ENCODE measurements at places on chromosomes 3 and 15. TPM values are rescaled to one million over a fixed set of nuclear protein-coding genes. Genes with fewer than 3 reads are reported as not detected.

Gene NUP210
- total RNA-seq: 15.4 TPM

Gene CORO2B
- 2.0 TPM for total RNA-seq

Gene UQCRC1
- 294 TPM for total RNA-seq

Gene CAPN3
- total RNA-seq: 49.5 TPM

Gene GOLGA8H
- total RNA-seq: not detected

Gene RETNLB
- not detected for total RNA-seq

Gene MEX3B
- 0.49 TPM for total RNA-seq

Gene GASK1A
- 3.9 TPM for total RNA-seq

Gene CD96
- 0.55 TPM for total RNA-seq

Gene CCDC33
- not detected for total RNA-seq

Gene CDCP1
- 85.6 TPM for total RNA-seq

Gene TTBK2
- total RNA-seq: 10.5 TPM

Gene OGG1
- total RNA-seq: 15.7 TPM

Gene ZBTB11
- total RNA-seq: 30.3 TPM

Gene IL5RA
- not detected for total RNA-seq

Gene SPSB4
- not detected for total RNA-seq

Gene NANOGP8
- 2.1 TPM for total RNA-seq

Gene ZNF860
- 1.2 TPM for total RNA-seq

Gene KNG1
- total RNA-seq: 0.44 TPM

Gene THAP10
- total RNA-seq: 1.2 TPM

Gene TRH
- not detected for total RNA-seq

Gene PML
- total RNA-seq: 59.2 TPM

Gene C3orf70
- 4.4 TPM for total RNA-seq

Gene CCR2
- total RNA-seq: 0.72 TPM

Gene AEN
- total RNA-seq: 24.8 TPM

Gene CFAP20DC
- 2.3 TPM for total RNA-seq

Gene SERINC4
- not detected for total RNA-seq

Gene SIDT1
- total RNA-seq: 11.4 TPM

Gene MNS1
- 0.23 TPM for total RNA-seq

Gene LINGO1
- 6.0 TPM for total RNA-seq

Gene KIF7
- 1.9 TPM for total RNA-seq

Gene MORC1
- total RNA-seq: not detected

Gene CPLX3
- 0.47 TPM for total RNA-seq

Gene WWTR1
- 54.6 TPM for total RNA-seq

Gene SEMA5B
- total RNA-seq: 2.0 TPM

Gene WDR72
- 5.3 TPM for total RNA-seq

Gene GP5
- total RNA-seq: not detected

Gene DNAH1
- total RNA-seq: 6.8 TPM

Gene GOLGA8R
- total RNA-seq: not detected

Gene ROPN1
- total RNA-seq: 1.8 TPM

Gene WNT5A
- 9.4 TPM for total RNA-seq

Gene KBTBD13
- not detected for total RNA-seq

All from suprapubic skin (tissue), 4 donors.